Skin of body (tissue), 3 donors: ENCODE measurements at places on chromosomes 2 and 18.

DNA sequence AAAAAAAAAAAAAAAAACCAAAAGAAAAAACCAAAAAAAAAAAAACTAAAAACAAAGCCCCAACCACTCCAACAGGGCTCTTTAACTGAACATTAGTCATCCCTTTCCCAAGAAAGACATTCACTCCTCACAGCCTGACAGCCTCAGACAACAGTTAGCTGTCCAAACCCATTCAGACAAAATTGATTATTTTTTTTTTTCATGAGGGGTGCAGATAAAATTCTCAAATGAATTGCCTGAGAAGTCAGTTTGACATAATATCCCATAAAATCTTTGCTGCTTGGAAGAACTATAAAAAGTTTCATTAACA, 206.1 kb upstream of the REV1 start:
- no peak for DNase-seq

GRCh38 chr2:16623031-16623430, 42.6 kb downstream of the CYRIA start:
- no peak for DNase-seq

DNA sequence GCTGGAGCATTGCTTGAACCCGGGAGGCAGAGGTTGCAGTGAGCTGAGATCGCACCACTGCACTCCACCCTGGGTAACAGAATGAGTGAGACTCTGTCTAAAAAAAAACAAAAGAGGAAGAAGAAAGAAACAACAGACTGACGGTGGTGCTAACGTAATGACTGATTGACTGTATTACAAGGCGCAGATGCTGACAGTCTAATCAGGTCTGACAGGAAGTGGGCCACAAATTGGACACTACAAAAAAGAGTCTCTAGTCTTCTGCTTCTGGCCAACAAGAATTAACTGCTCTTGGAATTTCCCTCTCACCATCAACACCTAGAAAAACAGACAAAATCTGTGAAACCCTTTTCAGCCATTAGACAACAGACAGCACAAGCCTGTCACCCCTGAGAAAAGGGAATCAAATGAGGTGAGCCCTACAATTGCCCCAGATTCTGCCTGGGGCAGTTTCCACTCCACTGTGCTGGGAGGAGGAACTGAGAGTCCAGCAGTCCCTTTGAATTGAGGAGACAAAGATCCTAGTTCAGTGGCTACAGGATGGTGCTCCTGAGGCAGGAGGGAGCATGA, 43.3 kb downstream of the SNED1 start:
- DNase-seq = no peak

- no peak for DNase-seq
Observed at GRCh38 chr2:221589696-221590095, 17.6 kb upstream of the EPHA4 start.

- no peak for DNase-seq
Observed at GRCh38 chr2:57372237-57372984, 674.2 kb upstream of the VRK2 start.
